ENCODE measurements at places on chromosomes 1 and 21. TPM values are rescaled to one million over a fixed set of nuclear protein-coding genes. Genes with fewer than 3 reads are reported as not detected.

NPR1 gene
- total RNA-seq = 1.6 TPM

MYOM3 gene
- 8.2 TPM for total RNA-seq

FAM151A gene
- 0.32 TPM for total RNA-seq

TSPAN1 gene
- total RNA-seq = 3.2 TPM

GNPAT gene
- total RNA-seq = 38.1 TPM

KDF1 gene
- total RNA-seq = not detected

SPAG17 gene
- total RNA-seq = not detected
